ENCODE measurements at places on chromosomes 12 and 14.

- DNase-seq, result peak; percentile 48
These were observed 7.1 kb upstream of the SMUG1 start for GRCh38 chr12:54195737-54196347.

DNA sequence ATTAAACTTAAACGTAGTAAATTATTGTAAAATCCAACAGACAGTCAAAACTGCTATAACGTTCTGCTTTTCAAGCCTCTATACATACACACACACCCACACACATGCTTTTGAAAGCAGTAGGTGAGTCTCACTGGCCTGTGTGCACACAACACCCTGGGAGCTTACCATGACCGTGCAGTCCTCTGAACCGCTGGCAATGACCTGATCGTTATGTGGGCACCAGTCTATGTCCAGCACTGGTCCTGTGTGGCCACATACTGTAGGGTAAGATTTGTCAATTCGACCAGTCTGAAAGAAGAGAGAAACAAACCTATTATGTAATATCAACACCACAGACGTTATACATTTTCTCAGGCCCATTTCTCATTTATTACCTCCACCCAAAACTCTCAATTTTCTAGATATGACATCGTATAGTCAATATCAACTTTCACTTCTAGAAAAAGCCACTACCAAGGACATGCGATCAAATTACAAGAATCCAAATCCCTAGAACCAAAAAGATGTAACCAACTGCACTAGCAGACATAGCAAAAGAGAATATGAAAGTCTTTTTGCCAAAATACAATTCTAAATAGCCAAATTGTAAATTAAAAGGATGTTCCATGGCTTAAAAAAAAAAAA is 44.5 kb upstream of the SELPLG start:
- DNase-seq, result no peak

DNA sequence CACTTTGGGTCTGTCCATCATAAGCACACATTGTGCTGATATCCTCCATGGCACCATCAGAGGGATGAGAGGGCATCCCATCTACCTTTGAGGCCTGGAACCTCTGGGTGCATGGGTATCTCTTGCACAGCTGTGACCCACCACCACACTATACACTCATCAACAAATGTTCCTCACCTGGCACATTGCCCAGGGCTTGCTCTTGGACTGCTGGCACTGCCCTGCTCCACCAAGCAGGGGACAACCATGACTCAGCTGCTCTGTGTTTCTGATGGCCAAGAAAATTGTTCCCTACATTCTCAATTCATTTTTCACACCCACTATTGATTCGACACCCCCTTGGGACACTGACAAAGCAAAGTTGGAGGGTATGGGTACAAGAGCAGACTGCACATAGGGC is 155.5 kb downstream of the PTPRO start:
- DNase-seq, result no peak

- DNase-seq, result no peak
These were observed 54.6 kb upstream of the ARHGAP5 start for GRCh38 chr14:32022525-32022924.

- no peak for DNase-seq
These were observed 232.6 kb downstream of the FLRT2 start for GRCh38 chr14:85762526-85762925.

Measured in fibroblast of skin of back (primary cell).